ENCODE measurements at places on chromosomes 12 and 14.

- DNase-seq: no peak
These were observed 30.5 kb upstream of the TMEM179 start for GRCh38 chr14:104634886-104635570.

DNA sequence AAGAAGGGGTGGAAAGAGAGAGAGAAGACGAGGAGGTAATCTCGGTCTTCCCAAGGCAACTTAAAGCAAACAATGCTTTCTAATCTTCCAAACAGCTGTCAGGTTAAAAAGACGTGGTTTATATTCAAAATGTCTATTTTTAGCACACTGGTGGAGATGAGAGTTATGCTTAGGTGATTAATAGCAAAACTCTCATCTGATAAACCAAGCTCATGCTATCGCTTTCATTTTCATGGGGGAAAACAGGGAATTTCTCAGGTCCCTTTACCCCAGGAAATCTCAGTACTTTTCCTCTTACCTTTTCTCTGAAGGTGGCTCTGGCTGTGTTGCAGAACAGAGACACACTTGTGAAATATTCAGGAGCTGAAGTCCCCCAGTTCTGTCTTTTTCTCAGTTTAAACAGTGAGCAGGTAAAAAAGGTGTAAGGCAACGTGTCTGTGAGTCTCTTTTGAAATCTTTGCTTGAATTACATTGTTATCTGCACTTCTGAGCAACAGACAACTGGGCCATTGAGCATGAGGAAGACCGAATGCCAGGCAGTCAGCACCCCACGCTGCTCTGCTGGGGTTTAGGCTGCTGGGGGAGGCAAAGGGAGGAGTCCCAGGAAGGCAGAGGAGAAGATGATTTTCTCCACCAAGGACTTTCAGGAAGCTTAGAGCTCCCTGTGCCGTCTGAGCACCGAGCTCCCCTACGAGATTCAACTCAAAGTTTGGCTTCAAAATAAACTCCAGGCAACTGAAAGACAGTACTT lies 759.3 kb downstream of the BCL11B start:
- no peak for DNase-seq

GRCh38 chr12:57004651-57005050 lies 1.7 kb downstream of the ZBTB39 start:
- DNase-seq: no peak

- no peak for DNase-seq
These were observed 499 bp upstream of the PRKAG1 start for GRCh38 chr12:49019120-49019430.

DNA sequence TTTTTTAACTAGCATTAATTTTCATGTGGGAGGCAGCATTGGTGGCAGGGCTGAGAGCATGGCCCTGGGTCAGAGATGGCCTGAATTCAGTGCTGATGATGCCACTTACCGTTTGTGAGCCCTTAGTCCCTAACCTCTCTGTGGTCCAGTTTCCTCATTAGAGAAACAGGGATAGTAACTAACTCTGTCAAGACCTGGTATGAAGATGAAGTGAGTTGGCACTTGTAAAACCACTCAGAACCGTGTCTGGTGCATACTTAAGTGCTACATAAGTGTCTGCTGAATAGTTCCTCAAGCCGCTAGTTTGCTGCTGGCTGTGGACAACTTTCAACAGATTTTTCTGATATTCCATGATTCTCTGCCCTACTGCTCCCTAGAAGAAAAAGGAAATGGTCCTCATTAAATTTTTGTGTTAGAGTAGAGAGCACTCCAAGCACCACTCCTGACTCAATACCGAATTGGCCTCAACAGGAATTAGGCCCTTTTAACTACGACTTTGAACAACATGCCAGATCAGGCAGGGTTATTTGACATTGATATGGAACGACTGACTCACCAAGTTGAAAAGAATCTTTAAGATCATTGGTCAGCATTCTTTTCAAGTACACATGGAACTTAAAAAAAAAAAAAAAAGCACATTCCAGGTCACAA lies 250.2 kb downstream of the ANO2 start:
- DNase-seq: no peak

- DNase-seq: no peak
These were observed 516.7 kb upstream of the TMEM132C start for GRCh38 chr12:127750076-127750840.

DNA sequence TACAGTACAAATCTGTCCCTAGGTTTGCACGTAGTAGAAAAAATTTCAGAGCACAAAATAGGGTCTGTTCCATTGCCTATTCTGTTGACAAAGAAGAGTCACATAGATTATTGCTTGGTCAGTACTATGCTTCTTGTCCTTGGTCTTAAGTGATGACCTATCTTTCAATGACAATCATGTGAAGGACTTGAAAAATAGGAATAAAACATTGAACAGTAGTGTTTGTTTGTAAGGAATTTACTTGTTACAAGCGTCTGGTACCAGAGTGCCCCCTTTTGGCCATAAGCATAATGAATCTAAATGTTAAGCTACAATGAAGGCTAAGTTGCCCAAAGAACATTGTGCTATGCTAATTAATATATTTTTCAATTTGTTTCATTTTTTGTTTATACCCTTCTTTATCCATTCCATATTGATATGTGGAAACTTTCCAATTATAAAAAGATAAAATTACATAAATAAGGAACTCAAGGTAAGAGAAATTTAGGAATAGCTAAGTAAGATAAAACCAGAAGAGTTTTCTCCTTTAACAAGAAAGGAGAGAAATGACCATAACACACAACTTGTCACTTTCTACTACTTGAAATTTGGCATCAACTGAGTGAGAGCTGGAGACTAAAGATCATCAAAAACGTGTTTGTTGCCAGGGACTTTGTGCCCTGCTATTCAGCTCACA lies 204.7 kb downstream of the EPS8 start:
- DNase-seq: no peak

GRCh38 chr12:124456652-124457152 lies 110.7 kb downstream of the NCOR2 start:
- no peak for DNase-seq

DNA sequence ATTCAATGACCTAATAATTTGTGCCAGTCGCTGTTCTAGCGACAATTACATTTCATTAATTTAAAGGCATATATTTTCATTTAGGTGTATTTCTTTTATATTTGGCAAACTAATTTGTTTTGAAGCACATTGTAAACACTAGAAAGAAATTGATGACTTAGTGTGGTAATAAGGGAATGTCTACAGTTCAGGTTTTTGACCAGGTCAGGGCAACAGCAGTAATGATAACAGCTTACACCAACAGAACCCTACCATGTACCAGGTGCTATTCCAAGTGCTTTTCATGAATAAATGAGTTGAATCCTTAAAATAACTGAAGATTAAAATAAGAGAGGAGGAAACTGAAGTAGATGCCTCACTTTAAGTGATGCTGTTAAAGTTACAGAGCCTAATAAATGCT lies 85.4 kb upstream of the SLC38A2 start:
- no peak for DNase-seq

GRCh38 chr12:3041558-3042164 lies 35.5 kb upstream of the TSPAN9 start:
- DNase-seq: no peak

DNA sequence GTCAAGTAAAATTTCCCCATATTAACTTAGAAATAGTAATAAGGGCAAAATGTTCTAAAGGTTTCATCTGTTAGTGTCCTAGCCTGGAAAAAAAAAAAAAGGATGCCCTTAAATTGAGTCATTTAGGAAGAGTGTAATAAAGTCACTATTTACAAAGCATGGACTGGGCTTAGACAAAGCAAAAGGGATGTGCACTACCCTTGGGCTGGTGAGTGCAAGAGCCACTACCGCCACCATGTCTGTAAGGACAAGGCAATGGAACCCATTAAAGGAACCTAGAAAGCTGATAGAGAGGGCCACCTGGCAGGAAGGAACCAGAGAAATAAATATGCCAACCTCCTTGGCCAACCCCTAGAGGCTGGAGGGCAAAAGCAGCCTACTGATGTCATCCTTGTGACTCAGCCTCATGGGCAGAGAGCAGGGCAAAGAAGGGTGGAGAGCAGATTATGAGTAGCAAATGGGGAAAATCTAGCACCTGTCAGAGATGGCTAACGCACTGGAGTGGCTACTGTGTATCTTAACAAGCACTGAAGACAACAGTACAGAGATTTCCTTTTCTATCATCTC lies 59.5 kb upstream of the FUT8 start:
- DNase-seq: no peak

GRCh38 chr14:21097636-21098075 lies 799 bp downstream of the ZNF219 start:
- DNase-seq: no peak

GRCh38 chr12:21690704-21691368 lies 33.2 kb upstream of the LDHB start:
- DNase-seq: no peak

GRCh38 chr12:100987552-100988521 lies 193.3 kb downstream of the ANO4 start:
- no peak for DNase-seq

DNA sequence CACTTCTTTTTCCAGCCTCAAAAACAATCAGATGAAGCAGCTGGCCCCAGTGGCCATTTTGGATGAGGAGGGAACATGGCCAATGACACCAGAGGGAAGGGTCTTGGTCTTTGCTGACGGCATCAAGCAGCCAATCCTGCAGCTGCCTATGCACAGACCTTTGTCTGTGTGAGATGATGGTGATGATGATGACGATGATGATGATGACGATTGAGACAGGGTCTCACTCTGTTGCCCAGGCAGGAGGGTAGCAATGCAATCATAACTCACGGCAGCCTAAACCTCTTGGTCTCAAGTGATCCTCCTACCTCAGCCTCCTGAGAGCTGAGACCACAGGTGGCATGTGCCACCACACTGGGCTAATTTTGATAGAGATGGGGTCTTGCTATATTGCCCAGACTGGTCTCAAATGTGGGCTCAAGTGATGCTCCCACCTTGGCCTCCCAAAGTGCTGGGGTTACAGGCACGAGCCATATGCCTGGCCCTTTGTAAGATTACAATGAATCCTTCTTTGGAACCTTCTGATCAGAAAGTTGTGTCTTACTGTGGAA lies 26.5 kb upstream of the NCOR2 start:
- DNase-seq: no peak

DNA sequence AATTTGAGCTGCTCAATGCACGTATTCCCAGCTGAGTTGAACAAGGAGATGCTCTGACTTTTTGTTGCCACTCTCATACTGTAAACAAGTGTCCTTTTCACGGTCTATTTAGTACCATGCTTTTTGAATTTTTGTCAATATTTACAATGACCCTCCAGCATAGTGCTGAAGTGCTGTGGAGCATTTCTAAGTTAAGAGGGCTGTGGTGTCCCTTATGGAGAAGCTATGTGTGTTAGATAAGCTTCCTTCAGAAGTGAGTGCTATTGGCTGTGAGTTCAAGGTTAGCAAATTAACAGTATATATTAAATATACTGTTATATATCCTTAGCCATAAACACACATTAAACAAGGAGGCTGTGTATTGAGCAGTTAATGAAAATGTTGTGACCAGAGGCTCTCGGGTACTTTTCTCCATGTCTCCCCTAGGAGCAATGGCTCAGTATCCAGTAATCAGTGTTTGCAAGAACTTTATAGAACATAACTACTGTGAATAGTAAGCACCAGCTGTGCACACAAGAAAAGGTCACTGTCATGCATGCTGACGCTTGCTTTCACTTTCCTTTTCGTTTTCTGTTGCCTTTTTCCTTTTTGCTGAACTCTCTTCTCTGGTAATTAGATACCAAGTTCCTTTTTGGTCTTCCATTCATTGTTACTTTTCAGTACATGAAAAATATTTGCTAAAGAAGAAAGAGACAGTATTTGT lies 187.2 kb upstream of the NEDD1 start:
- peak; percentile 59 for DNase-seq

GRCh38 chr12:69514845-69515244 lies 44.7 kb downstream of the FRS2 start:
- no peak for DNase-seq

GRCh38 chr14:99333841-99334635 lies 62.0 kb upstream of the BCL11B start:
- no peak for DNase-seq

DNA sequence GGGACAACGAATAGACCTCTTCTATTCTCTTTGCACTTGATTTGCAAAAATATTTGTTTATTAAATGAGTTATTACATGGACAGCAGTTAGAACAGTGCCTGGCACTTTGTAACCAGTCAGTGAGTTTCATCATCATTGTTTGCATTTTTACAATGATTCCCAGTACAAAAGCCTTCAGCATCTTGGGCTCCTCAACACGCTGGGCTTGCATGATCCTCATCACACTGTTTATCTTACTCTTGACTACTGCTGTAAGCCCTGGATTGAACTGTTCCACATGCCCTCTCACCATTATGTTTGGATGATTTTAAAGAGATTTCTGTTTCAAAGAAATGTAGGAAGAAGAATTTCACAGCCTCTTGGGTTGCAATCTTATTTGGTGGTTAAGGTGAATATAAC lies 204.3 kb downstream of the PELI2 start:
- no peak for DNase-seq

DNA sequence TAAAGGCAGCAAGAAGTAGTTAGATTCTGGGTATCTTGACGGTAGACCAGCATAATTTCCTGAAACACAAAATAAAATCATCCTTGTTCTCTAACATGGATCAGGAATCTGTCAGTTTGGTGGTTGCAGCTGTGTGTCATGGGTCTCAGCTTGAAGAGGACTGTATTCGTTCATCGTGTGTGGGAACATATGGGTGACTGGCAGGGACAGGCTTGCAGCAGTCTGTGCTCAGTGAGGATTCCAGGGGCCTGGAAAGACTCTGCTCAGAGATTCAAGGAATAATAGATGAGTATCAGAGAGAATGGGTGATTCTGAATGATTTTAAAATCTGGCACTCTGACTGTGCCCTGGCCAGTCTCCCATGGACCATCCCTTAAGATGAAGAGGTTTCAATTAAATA lies 421.6 kb downstream of the APAF1 start:
- no peak for DNase-seq

DNA sequence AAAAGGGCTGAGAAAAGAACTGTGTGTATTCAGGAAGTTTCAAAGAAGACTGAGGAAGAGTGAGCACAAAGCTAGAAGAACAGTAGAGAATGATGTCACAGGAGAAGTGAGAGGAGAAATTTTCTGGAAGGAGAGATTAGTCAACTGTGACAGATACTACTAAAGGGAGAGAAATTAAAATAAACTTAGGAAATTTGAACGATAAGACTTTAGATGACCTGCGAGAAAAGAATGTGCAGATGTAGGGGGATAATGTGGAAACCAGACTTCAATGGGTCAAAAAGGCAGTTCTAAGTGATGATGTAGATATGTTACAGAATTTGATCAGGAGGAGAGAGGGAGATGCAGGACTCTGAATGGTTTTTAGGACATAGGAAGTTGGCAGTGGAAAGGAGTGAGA lies 287.4 kb downstream of the SYT1 start:
- no peak for DNase-seq

DNA sequence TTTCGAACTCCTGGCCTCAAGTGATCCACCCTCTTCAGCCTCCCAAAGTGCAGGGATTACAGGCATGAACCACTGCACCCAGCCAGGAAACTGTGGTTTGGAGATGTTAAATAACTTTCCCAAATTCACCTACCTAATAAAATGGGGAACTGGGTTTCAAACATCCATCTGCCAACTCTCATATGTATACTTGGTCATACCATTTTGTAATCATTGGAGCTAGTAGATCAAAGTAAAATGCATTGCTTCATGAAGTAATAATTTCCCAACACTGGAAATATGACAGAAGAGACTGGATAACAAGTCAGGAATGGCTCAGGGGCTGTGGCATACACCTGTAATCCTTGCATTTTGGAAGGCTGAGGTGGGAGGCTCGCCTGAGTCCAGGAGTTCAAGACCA lies 5.3 kb upstream of the HECTD1 start:
- DNase-seq: no peak

Measured in NCI-H1417 treated with DMSO at 0.1 percent for 48 hours (cell line).